Small intestine (tissue), 16 donors: ENCODE measurements at places on chromosomes 13 and 19.

- DNase-seq, result no peak
Measured at GRCh38 chr13:43206838-43207237, 183.5 kb downstream of the DNAJC15 start.

DNA sequence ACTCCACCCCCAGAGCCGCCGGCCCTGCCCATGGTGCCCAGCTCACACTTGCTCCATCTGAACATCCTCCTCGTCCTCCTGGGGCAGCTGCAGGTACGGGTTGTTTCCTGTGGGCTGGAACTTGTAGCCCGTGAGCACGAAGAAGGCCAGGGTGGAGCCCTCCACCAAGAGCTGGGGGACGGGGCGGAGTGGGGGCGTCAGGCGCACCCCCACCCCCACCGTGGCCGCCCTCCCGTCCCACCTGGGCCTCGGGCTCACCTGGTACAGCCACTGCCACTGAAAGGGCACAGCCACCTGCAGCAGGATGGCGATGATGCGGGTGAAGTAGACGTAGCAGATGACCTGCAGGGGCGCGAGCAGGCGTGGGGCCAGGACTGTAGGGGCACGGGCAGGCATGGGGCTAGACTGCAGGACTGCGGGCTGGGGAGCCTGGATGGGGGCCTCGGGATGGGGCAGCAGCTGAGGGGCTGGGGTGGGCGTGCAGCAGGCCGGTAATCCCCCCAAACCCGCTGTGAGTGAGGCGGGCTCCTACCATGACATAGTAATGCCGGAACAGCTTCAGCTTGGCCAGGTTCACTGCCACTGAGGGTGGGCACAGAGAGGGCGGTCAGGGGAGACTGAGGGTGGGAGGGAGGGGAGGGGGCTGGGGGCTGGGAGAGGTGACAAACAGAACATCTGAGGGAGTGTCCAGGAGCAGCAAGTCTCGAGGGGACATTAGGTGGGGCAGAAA, 6.3 kb downstream of the GPR108 start:
- no peak for DNase-seq

- no peak for DNase-seq
Measured at GRCh38 chr19:32757189-32757588, 37.6 kb downstream of the TDRD12 start.

DNA sequence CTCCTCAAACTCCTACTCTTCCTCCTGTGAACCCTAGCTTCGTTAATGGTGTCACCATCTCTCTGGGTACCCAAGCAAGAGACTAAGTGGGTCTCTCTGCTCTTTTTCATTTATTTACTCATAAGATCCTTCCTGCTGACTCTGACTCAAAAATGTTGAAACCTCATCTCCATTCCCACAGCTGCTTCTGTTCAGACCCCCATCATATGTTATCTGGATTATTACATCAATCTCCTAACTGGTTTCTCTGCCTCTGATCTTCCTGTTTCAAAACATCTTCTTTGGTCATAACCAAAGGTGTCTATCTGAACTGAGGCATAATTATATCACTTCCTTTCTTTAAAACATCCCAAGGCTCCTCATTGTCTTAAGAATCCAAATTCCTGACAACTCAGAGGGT, 2.0 kb upstream of the MEDAG start:
- no peak for DNase-seq

DNA sequence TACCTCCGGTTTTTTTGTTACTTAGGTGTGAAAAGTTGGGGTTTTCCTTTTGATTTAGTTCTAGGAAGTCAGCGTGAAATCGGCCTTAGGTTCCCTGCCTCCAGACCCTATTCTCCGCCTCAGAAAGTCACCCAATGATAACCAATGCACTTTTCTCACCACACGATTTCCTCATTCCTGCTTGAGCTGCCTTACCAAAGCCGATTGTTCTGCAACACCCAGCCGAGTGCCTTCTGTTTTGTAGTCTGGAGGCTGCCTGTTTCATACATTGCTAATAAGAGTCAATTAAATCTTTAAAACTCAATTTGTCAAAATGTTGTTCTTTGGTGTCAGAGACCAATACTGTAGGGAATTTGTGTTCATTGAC, 39.7 kb downstream of the GJA3 start:
- peak; percentile 37 for DNase-seq

- DNase-seq, result peak; percentile 47
Measured at GRCh38 chr13:26867451-26868091, 107.0 kb upstream of the GPR12 start.

DNA sequence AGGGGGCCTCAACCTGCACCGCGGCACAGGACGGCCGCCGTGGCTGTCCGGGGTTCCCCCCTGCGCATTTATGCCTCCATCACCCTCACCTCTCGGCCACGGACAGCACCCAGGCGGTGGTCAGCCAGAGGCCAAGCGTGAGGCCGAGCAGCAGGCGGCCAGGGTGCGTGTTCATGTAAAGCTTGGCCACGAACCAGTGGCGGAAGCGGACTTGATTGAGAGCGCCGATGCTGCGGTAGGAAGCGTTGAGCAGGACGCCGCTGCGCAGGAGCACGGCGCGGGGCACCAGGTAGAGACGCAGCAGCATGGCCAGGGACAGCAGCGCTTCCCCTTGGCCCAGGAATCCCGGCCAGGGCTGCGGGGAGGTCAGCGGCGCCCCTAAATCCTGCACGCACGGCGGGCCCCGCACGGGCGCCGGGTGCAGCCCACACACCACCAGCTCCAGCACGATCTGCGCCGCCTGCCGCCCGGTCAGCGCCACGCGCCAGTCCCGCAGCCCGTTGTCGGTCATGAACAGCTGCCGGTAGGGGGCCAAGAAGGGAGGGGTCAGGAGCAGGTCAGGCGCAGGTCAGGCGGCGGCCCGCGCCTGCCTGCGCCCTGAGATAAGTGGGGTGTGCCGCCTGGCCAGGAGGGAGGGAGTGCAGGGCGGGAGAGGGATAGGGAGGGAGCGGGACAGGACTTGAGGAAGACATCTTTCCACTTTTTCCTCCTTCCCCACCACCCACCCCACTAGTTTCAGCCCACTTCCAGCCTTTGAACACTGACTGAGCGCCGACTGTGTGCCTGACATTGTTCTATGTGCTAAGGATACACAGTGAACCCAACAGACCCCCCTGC, 6.5 kb downstream of the KCNN4 start:
- peak; percentile 84 for DNase-seq

DNA sequence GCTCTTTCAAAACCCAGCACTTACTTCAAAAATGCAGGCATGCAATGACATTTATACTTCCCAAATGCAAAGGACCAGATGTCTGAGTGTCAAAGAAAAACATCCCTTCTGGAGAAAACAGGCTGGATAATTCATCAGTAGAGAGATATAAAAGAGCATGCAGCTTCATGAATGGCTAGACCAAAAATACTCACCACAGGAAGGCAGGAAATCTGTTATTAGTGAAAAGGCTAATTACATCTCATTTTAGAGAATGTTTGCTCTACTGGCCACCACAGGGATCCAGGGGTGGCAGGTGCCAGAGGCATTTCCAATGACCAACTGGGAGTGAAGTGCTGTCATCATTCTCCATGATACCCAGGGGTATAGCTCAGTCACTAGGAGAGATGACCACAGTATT, 106.5 kb downstream of the LHFPL6 start:
- DNase-seq, result no peak

DNA sequence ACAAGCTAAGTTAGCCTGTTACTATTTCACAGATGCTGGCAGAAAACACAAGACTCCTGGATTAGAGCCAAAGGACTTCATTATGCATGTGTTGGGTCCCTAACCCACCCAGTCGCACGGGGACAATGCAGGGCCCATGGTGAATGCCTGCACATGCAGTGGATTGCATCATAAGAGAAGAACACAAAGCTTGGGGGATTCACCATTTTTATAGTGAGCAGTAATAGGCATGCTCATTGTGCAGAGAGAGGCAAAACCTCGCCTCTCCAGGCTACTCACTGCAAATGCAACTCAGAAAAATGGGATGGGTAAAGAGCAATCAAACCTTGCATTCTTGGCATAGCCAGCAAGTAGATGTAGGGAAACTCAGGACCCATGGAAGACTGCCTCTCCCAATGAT, 115.8 kb downstream of the DIAPH3 start:
- no peak for DNase-seq
